A549 treated with GW870086 at 1 μM for 4 hours (cell line): ENCODE measurements at places on chromosomes 12 and 14. TPM values are rescaled to one million over a fixed set of nuclear protein-coding genes. Genes with fewer than 3 reads are reported as not detected.

The TMTC2 gene
- 0.75 to 1.6 TPM (median 1.4 TPM) in 5 replicates for total RNA-seq

The CISTR gene
- not detected in 5 replicates for total RNA-seq

The PLA2G1B gene
- not detected in 5 replicates for total RNA-seq

The SPIC gene
- total RNA-seq: not detected in 5 replicates

The CCDC184 gene
- total RNA-seq: 2.2 to 3.3 TPM (median 3.3 TPM) in 5 replicates

The IFNG-AS1 gene
- total RNA-seq: not detected in 5 replicates

The BTBD6 gene
- 31.1 to 44.6 TPM (median 41.2 TPM) in 5 replicates for total RNA-seq

The TTC6 gene
- 0.18 to 0.75 TPM (median 0.50 TPM) in 4 of 5 replicates, not detected in the other for total RNA-seq

The CMA1 gene
- total RNA-seq: not detected in 5 replicates

The ACVRL1 gene
- 0.05 to 0.14 TPM in 2 of 5 replicates, not detected in the others for total RNA-seq

The PTGER2 gene
- 2.2 to 3.8 TPM (median 3.2 TPM) in 5 replicates for total RNA-seq

The ADAM20 gene
- total RNA-seq: not detected in 5 replicates

The POLE gene
- 42.9 to 46.7 TPM (median 44.0 TPM) in 5 replicates for total RNA-seq

The GON7 gene
- total RNA-seq: 13.2 to 18.3 TPM (median 15.4 TPM) in 5 replicates

The DBX2 gene
- total RNA-seq: not detected in 5 replicates

The SLC16A7 gene
- 0.08 to 0.41 TPM (median 0.14 TPM) in 5 replicates for total RNA-seq

The KCNMB4 gene
- total RNA-seq: 0.11 to 0.51 TPM (median 0.25 TPM) in 5 replicates

The IRAK3 gene
- 0.64 to 1.1 TPM (median 0.96 TPM) in 5 replicates for total RNA-seq

The KLRK1 gene
- not detected in 5 replicates for total RNA-seq

The KLHL33 gene
- total RNA-seq: not detected in 5 replicates

The PPP4R4 gene
- total RNA-seq: 0.22 to 0.51 TPM (median 0.38 TPM) in 5 replicates

The NOVA1 gene
- total RNA-seq: 3.7 to 5.3 TPM (median 4.0 TPM) in 5 replicates

The KRT80 gene
- total RNA-seq: 30.3 to 43.4 TPM (median 36.8 TPM) in 5 replicates

The SIX6 gene
- not detected in 5 replicates for total RNA-seq

The CD4 gene
- not detected in 5 replicates for total RNA-seq

The KRT79 gene
- total RNA-seq: 0.09 to 0.20 TPM in 2 of 5 replicates, not detected in the others

The FGF6 gene
- not detected in 5 replicates for total RNA-seq
